ENCODE measurements at places on chromosomes 6 and 20.

- no peak for DNase-seq
These were observed 935.1 kb upstream of the SLC35B3 start for GRCh38 chr6:9370480-9370879.

GRCh38 chr6:39902136-39902535 lies 32.1 kb downstream of the MOCS1 start:
- no peak for DNase-seq

DNA sequence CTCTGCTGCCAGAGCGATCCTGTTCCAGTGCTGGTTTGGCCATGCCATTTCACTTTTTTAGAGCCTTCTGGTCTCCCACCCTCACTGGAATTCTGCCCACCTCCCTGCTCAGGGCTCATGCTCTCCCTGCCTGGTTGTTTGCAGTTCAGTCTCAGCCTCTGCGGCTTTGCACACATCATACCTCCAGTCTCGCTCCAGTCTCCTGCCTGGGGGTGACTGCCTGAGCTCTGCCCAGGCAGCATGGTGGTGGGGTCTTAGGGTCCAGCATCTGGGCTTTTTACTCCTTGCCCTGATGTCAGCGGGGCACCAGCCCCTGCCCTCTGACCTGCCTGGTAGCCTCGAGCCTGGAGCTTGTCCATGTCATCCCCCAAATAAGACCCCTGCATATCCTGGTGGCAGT lies 30.9 kb downstream of the CD83 start:
- no peak for DNase-seq

DNA sequence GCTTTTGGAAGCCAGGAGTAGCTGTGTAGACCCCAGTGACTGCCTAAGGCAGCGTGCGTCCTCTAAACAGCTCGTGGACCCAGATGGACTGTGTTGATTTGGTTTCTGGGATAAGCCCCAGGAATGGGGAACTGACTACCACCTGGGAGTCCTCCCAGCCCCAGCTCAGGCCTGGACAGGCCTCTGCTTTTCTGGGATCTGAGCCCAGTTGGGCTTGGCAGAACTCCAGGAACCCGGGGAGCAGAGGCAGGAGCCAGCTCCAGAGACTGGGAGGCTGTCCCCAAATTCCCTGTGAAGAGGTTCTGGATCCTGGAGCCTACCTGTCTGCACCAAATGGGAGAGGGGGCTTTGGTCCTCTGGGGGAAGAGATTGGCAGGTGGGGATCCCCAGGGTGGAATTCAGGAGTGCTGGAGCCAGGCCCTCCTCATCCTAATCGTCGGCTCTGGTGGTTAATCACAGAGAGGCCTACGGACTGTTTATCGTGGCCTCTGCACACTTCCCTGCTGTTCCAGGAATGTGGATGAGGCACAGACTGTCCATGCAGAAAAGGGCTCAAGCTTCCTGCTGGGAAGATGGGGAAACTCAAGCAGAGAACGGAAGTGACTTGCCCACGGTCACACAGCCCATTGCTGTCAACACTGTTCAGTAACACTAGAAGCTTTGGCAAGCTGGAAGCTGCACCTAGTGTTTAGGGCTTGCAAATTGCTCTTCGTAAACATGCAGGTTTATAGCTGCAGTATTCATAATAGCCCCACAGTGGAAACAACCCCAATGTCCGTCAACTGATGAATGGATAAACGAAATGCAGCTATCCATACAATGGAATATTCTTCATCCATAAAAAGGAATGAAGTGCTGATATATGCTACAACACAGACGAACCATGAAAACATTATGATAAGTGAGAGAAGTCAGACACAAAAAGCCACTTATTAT lies 100.6 kb downstream of the KCNB1 start:
- DNase-seq = no peak

GRCh38 chr6:84581494-84582259 lies 182.7 kb downstream of the TBX18 start:
- no peak for DNase-seq

GRCh38 chr6:158686311-158686710 lies 36.5 kb downstream of the SYTL3 start:
- no peak for DNase-seq

GRCh38 chr6:5623769-5624168 lies 362.5 kb downstream of the FARS2 start:
- no peak for DNase-seq

- DNase-seq = no peak
These were observed 154.9 kb upstream of the FERMT1 start for GRCh38 chr20:6277661-6278240.

DNA sequence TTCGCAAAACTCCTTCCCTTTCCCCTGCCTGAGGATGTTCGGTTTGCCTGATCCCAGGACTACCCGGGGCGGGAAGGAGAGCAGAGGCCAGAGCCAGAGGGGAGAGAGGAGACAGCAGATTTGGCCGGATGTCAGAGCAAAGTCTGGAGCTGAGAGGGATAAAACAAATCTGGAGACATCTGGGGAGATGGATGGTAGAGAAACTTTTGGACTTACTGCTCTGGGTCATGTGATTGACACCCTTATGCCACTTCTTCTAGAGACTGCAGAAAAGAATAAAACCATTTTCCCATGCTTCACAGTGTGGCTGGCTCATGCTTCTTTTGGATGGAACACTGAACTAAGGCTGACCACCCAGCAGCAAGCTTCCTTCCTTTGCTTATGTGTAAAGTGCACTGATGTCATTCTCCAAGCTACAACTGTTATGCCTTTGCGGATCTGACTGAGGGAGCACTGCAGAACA lies 174.7 kb downstream of the FOXC1 start:
- DNase-seq = no peak

- DNase-seq = no peak
These were observed 232.5 kb downstream of the PTPRT start for GRCh38 chr20:42957018-42957703.

GRCh38 chr20:49281059-49281912 lies 3.4 kb upstream of the ZNFX1 start:
- no peak for DNase-seq

- no peak for DNase-seq
These were observed 73.5 kb downstream of the TNFRSF21 start for GRCh38 chr6:47235964-47236760.

GRCh38 chr6:107871976-107872375 lies 47.9 kb upstream of the SCML4 start:
- DNase-seq = no peak

DNA sequence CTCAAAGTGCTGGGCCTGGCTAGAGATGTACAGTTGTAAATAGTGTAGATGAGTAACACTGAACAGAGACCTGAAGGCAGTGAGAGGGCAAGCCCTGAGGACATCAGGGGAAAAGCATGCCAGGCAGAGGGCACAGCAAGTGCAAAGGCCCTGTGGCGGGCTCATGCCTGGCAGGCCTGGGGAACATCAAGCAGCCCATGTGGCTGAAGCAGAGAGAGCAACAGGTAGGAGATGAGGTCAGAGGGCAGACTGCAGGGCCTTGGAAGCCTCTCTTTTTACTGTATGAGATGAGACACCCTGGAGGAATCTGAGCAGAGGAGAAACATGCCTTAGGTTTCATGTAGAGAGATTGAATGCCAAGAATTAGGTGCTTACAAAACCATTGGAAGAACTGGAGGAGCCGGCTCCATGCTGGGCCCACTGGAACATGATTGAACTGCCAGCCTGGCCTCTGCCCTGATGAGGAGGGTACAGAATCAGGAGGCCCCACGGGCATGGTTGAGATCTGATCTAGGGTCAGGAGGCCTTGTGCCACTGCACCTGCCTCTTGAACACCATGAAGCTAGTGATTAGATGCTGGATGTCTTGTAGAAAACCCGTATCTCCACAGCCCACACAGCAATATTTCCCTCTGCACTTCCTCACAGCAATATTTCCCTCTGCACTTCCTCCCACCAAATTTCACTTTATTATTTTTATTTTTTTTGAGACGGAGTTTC lies 5.9 kb upstream of the HMGA1 start:
- DNase-seq = no peak

GRCh38 chr6:41334482-41335040 lies 847 bp upstream of the NCR2 start:
- peak; percentile 44 for DNase-seq

GRCh38 chr6:170225852-170226417 lies 64.9 kb downstream of the DLL1 start:
- DNase-seq = no peak

- peak; percentile 54 for DNase-seq
These were observed 152.3 kb downstream of the ZDHHC14 start for GRCh38 chr6:157533048-157533871.

- DNase-seq = no peak
These were observed 177.7 kb upstream of the SNX9 start for GRCh38 chr6:157645201-157645795.

DNA sequence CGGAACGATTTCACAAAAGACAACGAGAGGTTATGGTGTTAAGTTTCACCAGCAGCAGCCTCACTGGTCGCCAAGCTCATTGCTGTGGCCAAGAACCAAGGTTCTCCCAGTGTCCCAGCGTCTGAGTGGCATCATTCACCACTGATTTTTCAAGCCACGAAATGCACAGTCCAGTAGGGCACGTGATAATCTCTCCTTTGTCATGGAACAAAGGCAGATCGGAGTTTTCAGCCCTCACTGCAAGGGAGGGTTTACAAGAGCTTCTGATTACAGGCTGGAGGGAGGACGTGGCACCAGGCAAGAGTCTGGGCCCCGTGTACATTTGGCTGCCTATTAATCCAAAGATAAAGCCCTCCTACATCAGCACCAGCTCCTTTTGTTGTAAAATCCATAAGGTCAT lies 2.0 kb downstream of the CD24 start:
- DNase-seq = peak; percentile 43

- DNase-seq = no peak
These were observed 12.4 kb upstream of the HMGN3 start for GRCh38 chr6:79246891-79247290.

DNA sequence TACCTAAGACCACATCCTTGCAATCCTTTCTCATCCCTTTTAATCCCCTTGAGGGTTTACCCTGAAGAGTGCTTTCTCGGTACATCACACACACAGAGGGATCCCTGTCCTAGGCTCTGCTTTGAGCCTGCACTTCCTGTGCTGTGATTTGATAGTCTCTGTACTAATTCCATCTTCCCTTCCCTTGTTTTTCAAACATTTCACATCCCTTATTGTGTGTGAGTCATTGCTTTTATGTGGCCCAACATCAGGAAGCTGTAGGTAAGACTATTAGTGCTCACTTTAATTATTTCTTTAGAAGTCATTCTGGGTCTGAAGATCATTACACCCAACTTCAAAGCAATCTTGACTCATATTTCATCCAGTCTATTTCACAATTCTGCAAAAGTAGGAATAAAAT lies 57.2 kb upstream of the ANKEF1 start:
- DNase-seq = no peak

- no peak for DNase-seq
These were observed 12.4 kb upstream of the LRFN2 start for GRCh38 chr6:40599555-40599954.

- no peak for DNase-seq
These were observed 98.5 kb downstream of the SSR1 start for GRCh38 chr6:7214468-7214867.

GRCh38 chr6:17125407-17125806 lies 23.6 kb downstream of the STMND1 start:
- DNase-seq = no peak

DNA sequence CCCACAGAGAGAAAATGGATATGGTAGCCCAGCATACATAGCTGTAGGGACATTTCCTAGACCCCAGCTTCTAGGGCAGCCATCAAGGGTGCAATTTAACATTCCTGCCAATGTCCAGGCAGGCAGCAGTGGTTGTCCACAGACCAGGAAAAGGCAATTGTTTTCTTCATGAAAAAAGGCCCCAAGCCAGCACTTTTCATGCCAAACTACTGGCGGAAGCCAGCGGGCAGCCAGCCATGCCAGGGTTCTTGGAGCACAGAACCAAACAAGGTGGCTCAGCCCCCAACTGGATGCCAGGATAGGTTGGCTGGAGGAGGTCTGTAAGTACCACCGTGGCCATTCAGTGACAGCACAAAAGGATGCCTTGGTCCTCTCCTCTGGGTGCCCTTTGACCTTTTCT lies 94.6 kb downstream of the BANF2 start:
- DNase-seq = no peak

GRCh38 chr20:1934721-1935573 lies 39.7 kb downstream of the SIRPA start:
- DNase-seq = no peak

GRCh38 chr20:21323640-21324039 lies 20.5 kb downstream of the XRN2 start:
- DNase-seq = no peak

Data from glutamatergic neuron (in vitro differentiated cells).